ENCODE measurements at places on chromosomes 1 and 21.

DNA sequence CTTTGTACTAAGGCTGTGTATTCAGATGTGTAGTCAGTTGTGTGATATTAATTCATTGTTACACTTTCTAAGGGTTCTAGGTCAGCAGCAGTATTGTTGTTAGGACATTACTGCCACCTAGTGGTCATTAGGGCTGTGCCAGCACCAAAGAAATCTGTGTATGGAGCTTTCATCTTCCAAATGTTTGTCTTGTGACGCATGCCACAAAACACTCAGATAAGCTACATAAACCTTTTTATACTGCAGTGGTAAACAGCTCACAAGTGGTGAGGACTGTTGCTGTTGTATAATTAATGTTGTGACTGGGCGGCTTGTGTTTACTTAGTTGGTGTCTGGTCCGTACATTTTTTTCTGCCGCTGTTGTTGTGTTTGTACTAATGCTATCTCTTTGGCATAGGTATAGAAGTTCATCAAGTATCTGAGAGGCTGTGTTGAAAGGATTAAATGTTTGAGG lies 51.7 kb downstream of the S1PR1 start:
- peak; percentile 67 for DNase-seq

GRCh38 chr1:9606458-9606857 lies 17.7 kb downstream of the TMEM201 start:
- no peak for DNase-seq

GRCh38 chr21:25005388-25005787 lies 601.9 kb downstream of the MRPL39 start:
- no peak for DNase-seq

DNA sequence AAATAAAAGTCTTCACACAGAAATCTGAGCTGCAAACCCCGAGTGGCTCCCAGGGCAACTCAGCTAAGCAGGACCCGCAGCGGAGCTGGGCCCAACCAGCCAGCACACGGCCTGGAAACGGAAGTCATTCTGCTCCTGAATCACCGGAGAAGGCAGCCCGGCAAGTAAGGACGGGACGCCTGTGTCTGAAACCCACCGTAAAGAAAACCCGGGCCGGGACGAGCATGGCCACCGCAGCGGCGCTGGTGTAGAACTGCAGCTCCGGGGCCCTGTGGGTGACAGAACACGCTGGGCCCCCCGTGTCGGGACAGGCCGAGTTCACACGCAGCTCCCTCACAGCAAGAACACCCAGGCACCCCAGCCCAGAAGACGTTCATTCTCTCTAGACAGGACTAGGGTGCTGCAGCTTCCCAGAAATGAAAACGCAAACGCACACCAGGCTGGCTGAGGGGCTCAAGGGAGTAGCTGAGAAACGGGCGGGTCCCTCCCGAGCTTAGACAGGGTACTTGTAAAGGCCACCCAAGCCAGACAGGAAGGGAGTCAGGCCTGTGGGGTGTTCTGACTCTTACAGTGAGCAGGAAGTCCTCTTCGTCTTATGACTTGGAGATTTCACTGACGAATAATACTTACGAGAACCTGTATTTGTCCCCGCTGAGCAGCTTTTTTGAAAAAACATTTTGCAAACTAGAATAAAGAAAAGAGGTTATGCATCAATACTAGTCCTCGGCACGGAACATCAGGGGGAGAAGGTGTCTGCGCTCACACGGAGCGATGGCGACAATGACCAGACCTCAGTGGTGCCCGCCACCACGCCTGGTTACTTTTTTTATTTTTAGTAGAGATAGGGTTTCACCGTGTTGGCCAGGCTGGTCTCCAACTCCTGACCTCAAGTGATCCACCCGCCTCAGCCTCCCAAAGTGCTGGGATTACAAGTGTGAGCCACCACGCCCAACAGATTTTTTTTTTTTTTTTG lies 10.9 kb upstream of the CDK11B start:
- no peak for DNase-seq

DNA sequence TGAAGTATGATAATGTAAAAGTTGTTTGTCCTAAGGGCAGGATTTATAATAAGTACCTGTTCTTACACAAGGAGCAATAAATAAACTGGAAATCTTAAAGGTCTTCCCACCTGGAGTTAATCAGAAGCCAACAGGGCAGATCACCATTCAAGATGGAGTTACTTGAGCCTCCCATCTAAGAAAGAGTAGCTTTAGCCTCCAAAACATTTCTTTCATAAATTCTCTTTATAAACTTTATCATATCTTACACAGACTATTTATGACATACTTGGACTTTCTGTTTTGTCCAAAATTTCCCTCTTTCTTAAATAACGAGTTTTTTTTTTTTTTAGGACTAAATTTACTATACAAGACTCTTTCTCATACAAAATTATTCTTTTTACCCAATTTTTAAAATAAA lies 18.5 kb downstream of the OR2T1 start:
- no peak for DNase-seq

DNA sequence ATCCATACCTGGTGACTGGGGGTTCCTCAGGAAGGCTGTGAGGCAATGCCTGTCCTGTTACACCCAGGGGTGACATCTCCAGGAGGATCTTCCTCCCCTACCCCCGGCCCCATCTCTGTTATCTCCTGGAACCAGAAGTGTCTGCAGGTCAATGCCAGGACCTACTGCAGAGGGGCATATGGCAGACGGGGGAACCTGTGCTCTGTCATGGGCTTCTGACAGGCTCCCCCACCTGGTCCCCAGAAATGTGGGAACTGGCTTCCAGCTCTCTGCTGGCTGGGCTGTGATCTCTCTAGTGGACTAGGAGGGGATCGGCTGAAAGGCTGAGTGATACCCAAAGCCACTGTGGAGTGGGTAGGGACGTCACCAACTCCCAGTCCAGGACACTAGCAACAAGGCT lies 21.0 kb downstream of the KCND3 start:
- no peak for DNase-seq

GRCh38 chr1:21820597-21821232 lies 8.7 kb downstream of the LDLRAD2 start:
- no peak for DNase-seq

GRCh38 chr1:237041461-237041794 lies 556 bp upstream of the RYR2 start:
- no peak for DNase-seq

GRCh38 chr1:66300972-66301451 lies 232.9 kb upstream of the SGIP1 start:
- peak; percentile 44 for DNase-seq

DNA sequence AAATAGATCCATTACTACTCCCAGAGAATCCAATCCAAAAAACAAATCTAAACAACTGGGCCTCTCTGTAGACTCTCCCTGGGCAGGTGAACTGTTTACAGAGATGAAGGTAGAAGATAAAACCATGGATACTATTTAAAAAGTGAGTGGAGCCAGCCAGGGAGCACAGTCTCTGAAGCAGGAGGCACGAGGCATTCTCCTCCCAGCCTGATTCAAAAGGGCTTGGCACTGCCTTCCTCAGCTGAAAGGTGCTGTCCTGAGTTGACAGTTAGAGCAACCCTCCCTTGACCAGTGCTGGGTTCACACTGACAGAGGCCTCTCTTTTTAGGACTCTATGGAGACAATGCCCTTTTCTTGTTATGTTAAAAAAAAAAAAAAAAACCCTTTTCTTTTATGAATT lies 36.8 kb downstream of the HENMT1 start:
- DNase-seq, result no peak

DNA sequence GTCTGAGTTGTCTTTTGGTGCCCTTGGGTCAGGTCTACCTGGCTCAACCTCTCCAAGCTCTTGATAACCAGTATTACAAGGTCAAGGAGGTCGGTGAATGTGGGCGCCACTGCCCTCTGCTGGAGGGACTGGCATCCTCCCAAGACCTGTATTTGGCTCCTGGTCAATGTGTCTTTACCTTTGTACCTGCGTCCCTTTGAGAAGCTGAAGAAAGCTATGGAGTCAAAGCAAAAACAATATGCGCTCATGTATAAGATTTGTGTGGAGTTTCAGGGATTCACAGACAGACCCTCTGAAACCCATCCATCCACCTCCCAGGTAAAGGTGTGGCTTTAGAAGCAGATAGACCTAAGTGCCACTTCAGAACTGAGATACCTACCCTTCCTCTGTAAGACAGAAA lies 61.8 kb upstream of the NBL1 start:
- peak; percentile 80 for DNase-seq

DNA sequence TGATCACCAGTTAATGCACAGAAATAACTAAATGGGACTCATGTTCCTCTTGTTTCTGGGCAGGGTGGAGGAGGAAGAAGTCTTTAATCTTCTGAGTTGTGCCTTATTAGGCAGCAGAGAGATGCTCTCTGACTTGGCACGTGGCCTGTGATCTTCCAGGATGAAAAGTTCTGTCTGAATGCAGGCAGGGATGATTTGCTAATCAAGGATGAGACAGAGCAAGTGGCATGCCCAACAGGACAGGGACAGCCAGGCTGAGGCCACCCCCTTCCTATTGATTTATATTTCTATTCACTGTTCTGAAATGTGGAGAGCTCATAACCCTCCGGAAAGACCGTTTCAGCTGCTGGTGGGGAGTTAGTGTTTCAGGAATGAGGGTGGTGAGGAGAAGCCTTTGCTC lies 477.8 kb upstream of the CAMK1G start:
- no peak for DNase-seq

DNA sequence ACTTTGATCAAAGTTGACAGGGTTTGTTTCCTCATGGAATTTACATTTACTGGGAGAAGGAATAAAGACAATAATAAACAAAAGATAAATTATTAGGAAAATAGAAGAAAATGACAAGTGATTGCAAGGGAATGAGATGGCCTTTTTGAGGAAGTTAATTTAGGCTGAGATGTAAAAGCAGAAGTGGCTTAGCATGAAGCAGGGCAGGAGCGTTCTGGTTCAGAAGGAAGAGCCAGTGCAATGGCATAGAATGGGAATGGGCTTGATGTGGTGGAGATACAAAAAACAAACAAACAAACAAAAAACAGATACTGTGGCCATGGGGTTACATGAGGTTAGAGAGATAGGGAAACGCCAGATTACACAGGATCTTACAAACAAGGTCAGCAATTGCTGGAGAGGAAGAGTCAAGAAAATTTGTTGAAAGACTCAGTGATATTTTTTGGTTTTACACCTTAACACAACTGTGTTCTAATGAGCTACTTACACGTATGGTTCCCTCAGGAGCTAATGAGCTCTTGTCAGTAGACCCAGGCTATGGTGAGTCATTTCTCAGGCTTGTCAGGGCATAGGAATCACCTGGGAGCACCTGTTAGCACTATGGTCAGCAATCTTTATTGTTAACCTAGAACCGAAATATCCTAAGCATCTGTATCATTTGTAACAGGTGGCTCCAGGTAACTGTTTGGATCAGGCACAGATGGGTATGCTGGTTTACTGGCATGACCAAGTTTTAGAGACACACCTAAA lies 8.7 kb upstream of the CADM3 start:
- no peak for DNase-seq

- DNase-seq, result no peak
These were observed 48.1 kb downstream of the NGF start for GRCh38 chr1:115289940-115290339.

- DNase-seq, result no peak
These were observed 74.1 kb upstream of the CNIH3 start for GRCh38 chr1:224541901-224542630.

DNA sequence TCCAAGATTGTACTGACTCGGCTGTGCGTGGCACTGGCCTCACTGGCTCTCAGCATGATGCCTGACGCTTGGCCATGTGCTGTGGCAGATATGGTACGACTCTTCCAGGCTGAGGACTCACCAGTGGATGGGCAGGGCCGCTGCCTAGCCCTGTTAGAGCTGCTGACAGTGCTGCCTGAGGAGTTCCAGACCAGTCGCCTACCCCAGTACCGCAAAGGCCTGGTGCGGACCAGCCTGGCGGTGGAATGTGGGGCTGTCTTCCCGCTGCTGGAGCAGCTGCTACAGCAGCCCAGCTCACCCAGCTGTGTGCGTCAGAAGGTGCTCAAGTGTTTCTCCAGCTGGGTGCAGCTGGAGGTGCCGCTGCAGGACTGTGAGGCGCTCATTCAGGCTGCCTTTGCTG lies 2.9 kb downstream of the IPO13 start:
- DNase-seq, result no peak

DNA sequence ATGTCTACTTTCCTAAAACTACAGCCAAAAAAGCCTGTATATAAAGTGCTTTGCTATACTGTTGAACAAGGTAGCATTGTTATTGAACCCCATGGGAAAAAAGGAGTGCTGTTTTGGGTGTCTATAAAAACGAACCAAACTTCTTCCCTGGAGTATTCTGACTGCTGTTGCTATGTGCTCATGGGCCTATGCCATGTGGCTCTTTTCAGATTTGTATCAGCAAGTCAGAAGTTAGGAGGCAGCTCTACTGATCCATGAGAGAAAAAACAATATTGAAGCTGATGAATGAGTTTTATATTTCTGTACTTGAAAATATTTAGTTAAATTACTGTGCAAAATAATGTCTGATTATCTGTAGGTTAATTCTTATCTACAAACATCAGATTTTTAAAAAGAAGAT lies 66.5 kb downstream of the ADGRL2 start:
- DNase-seq, result no peak

- DNase-seq, result no peak
These were observed 14.7 kb downstream of the TFF2 start for GRCh38 chr21:42336054-42336453.

GRCh38 chr1:199866210-199866617 lies 161.3 kb upstream of the NR5A2 start:
- DNase-seq, result no peak

GRCh38 chr1:52502789-52503188 lies 50.1 kb downstream of the TUT4 start:
- no peak for DNase-seq

DNA sequence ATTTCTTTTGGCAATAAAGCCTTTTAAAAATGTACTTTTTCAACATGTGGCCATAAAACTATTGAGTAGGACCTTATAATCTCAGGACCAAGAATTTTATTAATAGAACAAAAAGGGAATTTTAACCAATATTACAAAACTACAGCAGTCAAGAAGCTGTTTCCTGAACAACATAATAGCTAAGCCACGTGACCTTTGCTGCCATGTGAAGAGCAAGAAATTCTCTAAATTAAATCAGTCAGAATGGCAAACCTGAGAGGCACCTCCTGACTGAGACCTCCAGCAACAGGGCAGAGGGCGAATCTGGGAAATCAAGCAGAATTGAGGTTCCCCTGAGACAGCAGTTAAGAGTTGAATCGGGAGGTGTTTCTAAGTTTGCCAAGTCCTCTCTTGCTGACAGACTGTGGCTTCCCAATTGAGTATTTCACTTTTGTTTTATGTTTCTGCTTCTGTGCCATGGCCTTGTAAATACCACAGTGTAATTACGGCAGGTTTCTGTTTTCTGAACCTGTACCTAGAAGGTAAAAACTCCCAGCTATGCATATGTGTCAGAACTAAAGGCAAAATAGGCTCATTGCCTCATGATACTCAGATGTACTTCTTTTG lies 358.4 kb downstream of the NTNG1 start:
- DNase-seq, result no peak

GRCh38 chr1:67784545-67785186 lies 48.6 kb downstream of the GNG12 start:
- no peak for DNase-seq
